ENCODE measurements at places on chromosomes 12 and 14. TPM values are rescaled to one million over a fixed set of nuclear protein-coding genes. Genes with fewer than 3 reads are reported as not detected.

RAD9B gene
- polyA plus RNA-seq: 0.09 TPM

PIWIL1 gene
- polyA plus RNA-seq: not detected

DHRS4L2 gene
- 51.4 TPM for polyA plus RNA-seq

C1QL4 gene
- not detected for polyA plus RNA-seq

WIF1 gene
- polyA plus RNA-seq: 0.15 TPM

KRT4 gene
- polyA plus RNA-seq: 0.45 TPM

LTBP2 gene
- polyA plus RNA-seq: 13.9 TPM

FOXN4 gene
- not detected for polyA plus RNA-seq

ERP29 gene
- 72.0 TPM for polyA plus RNA-seq

HDAC7 gene
- 18.9 TPM for polyA plus RNA-seq

IFT81 gene
- 2.7 TPM for polyA plus RNA-seq

ARHGEF25 gene
- 4.7 TPM for polyA plus RNA-seq

WNT1 gene
- polyA plus RNA-seq: not detected

Measured in adipose tissue (tissue), 3 donors.